ENCODE measurements at places on chromosomes 3 and 15.

- H3K4me1 ChIP-seq: peaks cover 24% of the 10 kb centered on the region
- H3K36me3 ChIP-seq: no peaks in the 10 kb centered on the region
- no peak overlapping the region for H3K4me3 ChIP-seq
- DNase-seq: no peak
- H3K27ac ChIP-seq: no peak overlapping the region
- H3K27me3 ChIP-seq: no peaks in the 10 kb centered on the region
Observed at GRCh38 chr3:69750549-69750948, 11.3 kb downstream of the MITF start.

DNA sequence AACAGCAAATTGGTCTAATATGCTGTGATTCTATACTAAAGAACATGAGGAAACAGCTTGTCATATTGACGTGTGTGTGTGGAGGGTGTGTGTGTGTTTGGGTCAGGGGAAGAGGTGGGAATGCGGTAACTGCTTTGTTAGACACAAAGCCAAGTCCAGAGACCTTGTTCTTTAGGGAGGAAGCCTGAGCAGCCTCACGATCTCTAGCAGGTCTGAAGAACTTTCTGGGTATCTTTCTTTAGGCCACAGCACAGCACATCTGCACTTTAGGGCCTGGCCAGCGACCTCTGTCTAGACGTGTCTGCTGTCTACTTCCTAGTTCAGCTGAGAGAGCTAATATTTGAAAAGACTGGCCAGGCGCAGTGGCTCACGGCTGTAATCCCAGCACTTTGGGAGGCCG lies 220.0 kb upstream of the TPRG1 start:
- H3K36me3 ChIP-seq: no peaks in the 10 kb centered on the region
- H3K27ac ChIP-seq: peak overlapping the region; percentile 61
- DNase-seq: no peak
- H3K4me3 ChIP-seq: no peak overlapping the region
- peaks cover 26% of the 10 kb centered on the region for H3K4me1 ChIP-seq

DNA sequence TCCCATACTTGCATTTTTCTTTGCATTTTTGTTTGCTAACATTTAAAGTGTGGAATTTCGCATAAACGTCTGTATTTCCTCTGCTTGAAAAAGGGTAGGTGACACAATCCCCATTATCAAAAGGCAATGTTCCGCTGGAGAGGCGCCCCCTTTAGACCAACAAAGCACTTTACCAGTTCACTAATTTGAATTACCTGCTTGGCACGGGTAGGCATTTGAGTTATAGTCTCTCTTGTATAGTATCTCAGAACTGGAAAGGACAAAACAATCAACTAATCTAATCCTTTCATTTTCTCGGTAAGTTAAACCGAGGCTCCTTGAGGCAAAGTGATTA lies 775 bp upstream of the CCDC39 start:
- H3K27me3 ChIP-seq: no peaks in the 10 kb centered on the region
- no peak overlapping the region for H3K27ac ChIP-seq
- H3K36me3 ChIP-seq: no peaks in the 10 kb centered on the region
- peaks cover 2% of the 10 kb centered on the region for H3K4me1 ChIP-seq
- DNase-seq: peak; percentile 49

DNA sequence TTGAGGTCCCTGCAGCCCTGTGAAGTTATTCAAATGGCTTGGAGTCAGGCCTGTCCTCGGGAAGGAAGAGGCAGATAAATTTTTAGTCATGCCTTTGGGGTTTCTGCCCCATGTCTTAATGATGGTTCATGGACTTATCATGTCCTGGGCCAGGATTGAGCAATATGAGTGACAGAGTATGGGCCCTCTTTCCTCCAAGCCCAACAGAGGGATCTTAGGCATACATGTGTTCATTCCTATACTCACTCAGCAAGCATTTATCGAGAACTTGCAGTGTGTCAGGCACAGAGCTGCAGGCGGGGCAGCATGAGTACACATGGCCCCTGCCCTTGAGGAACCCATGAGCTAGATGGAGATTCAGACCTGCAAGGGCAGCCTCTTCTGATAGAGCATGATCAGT lies 6.2 kb downstream of the ESYT3 start:
- no peak for DNase-seq
- no peaks in the 10 kb centered on the region for H3K36me3 ChIP-seq
- no peaks in the 10 kb centered on the region for H3K4me1 ChIP-seq
- no peak overlapping the region for H3K4me3 ChIP-seq
- H3K27ac ChIP-seq: no peak overlapping the region

DNA sequence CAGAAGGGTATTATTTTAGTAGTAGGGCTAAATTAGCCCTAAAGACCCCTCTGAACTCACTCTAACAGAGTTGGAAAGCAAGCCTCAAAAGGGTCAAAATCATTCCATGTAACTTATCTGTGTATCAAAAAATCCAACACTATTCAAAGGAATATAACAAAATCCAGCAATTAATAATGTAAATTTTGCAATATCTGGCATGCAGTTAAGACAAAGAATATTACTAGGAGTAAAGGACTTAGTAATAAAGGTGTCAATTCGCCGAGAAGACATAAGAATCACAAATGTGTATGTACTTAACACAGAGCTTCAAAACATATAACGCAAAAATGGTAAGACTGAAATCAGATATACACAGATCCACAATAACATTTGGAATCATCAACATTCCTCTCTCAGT lies 71.2 kb upstream of the PFN2 start:
- no peak for DNase-seq
- no peak overlapping the region for H3K4me3 ChIP-seq
- no peaks in the 10 kb centered on the region for H3K36me3 ChIP-seq

GRCh38 chr15:50431204-50431603 lies 7.0 kb downstream of the USP8 start:
- H3K4me1 ChIP-seq: no peaks in the 10 kb centered on the region
- no peaks in the 10 kb centered on the region for H3K27me3 ChIP-seq
- H3K27ac ChIP-seq: no peak overlapping the region
- H3K36me3 ChIP-seq: no peaks in the 10 kb centered on the region
- H3K4me3 ChIP-seq: no peak overlapping the region
- peak; percentile 5 for DNase-seq

- no peaks in the 10 kb centered on the region for H3K27me3 ChIP-seq
- H3K4me1 ChIP-seq: no peaks in the 10 kb centered on the region
- no peak overlapping the region for H3K27ac ChIP-seq
- peaks cover 2% of the 10 kb centered on the region for H3K36me3 ChIP-seq
- H3K4me3 ChIP-seq: no peak overlapping the region
- no peak for DNase-seq
Observed at GRCh38 chr3:188759336-188760005, 412.3 kb upstream of the TPRG1 start.

- H3K27ac ChIP-seq: peak overlapping the region; percentile 39
- H3K4me1 ChIP-seq: peaks cover 15% of the 10 kb centered on the region
- DNase-seq: peak; percentile 75
- H3K4me3 ChIP-seq: no peak overlapping the region
- peaks cover 4% of the 10 kb centered on the region for H3K36me3 ChIP-seq
Observed at GRCh38 chr15:80777137-80777536, 2.0 kb upstream of the CEMIP start.

GRCh38 chr3:10419637-10420232 lies 85.7 kb downstream of the ATP2B2 start:
- H3K4me3 ChIP-seq: no peak overlapping the region
- peaks cover 8% of the 10 kb centered on the region for H3K27me3 ChIP-seq
- DNase-seq: peak; percentile 22
- no peak overlapping the region for H3K27ac ChIP-seq
- H3K36me3 ChIP-seq: no peaks in the 10 kb centered on the region

DNA sequence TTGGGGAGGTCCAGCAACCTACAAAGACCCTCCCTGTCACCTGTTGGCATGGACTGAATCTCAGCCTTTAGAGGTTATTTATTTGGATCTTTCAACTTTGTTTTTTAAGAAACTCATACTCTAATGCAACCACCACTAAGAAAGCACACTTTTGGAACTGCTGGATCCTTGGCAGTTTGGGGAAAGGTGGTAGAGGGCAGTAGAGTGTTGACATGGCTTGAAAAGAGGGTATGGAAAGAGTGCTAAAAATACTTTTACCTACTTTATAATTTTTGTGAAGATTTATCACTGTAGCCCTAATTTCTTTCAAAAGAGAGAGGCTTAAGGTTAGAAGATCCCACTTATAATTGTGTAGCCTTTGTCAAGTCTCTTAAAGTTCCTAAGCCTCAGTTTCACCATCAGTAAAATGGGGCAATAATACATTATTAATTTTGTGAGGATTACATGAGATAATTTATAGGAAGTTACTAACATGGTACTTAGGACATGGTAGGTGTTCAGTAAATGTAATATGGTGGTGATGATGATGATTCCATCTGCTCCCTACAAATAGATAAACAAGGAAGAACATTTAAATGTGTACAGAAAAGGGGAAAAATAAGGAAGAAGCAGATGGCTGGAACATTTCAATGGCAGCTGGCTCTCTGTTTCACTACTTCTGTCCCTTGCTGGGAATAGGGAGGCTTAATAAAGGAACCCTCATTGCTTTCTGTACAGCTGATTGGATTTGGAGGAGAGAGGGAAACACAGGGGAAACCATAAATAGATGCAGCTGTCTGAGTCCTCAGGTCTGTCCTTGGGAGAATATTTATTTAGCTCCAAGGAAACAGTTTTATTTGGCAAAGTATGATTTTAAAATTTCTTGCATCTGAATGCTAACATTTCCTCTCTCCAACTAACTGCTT lies 208.4 kb upstream of the ADAMTS9 start:
- no peak overlapping the region for H3K27ac ChIP-seq
- no peaks in the 10 kb centered on the region for H3K27me3 ChIP-seq
- no peak overlapping the region for H3K4me3 ChIP-seq
- H3K4me1 ChIP-seq: peaks cover 2% of the 10 kb centered on the region
- no peak for DNase-seq

DNA sequence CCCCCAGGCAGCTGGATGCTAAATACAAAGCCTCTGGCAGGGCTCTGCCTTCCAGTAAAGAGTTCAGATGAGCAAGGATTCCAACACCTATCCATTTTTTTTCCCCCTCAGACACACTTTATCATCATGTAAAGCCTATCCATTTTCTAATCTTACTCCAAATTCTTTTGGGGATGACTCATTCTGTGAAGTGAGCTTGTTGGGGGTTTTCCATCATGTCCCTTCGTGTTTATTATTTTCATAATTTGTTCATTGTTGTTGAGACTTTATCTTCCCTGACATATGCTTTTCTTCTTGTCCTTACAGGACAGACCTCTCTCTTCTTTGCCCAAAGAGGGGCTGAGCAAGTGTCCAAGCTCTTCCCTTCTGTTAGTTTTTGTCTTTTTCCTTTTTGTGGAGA lies 34.7 kb upstream of the SH3BP5 start:
- H3K27ac ChIP-seq: no peak overlapping the region
- no peaks in the 10 kb centered on the region for H3K36me3 ChIP-seq
- H3K4me3 ChIP-seq: no peak overlapping the region
- no peaks in the 10 kb centered on the region for H3K27me3 ChIP-seq
- peak; percentile 55 for DNase-seq
- no peaks in the 10 kb centered on the region for H3K4me1 ChIP-seq

GRCh38 chr3:94967196-94967595 lies 904.3 kb downstream of the NSUN3 start:
- no peaks in the 10 kb centered on the region for H3K27me3 ChIP-seq
- H3K36me3 ChIP-seq: no peaks in the 10 kb centered on the region
- no peak overlapping the region for H3K27ac ChIP-seq
- no peak overlapping the region for H3K4me3 ChIP-seq

GRCh38 chr3:187833799-187834578 lies 88.7 kb upstream of the BCL6 start:
- no peak overlapping the region for H3K4me3 ChIP-seq
- H3K27ac ChIP-seq: no peak overlapping the region
- no peaks in the 10 kb centered on the region for H3K27me3 ChIP-seq
- H3K4me1 ChIP-seq: no peaks in the 10 kb centered on the region
- no peaks in the 10 kb centered on the region for H3K36me3 ChIP-seq
- no peak for DNase-seq

- H3K4me3 ChIP-seq: no peak overlapping the region
- no peaks in the 10 kb centered on the region for H3K27me3 ChIP-seq
- H3K27ac ChIP-seq: no peak overlapping the region
Observed at GRCh38 chr3:519026-519425, 322.5 kb downstream of the CHL1 start.

DNA sequence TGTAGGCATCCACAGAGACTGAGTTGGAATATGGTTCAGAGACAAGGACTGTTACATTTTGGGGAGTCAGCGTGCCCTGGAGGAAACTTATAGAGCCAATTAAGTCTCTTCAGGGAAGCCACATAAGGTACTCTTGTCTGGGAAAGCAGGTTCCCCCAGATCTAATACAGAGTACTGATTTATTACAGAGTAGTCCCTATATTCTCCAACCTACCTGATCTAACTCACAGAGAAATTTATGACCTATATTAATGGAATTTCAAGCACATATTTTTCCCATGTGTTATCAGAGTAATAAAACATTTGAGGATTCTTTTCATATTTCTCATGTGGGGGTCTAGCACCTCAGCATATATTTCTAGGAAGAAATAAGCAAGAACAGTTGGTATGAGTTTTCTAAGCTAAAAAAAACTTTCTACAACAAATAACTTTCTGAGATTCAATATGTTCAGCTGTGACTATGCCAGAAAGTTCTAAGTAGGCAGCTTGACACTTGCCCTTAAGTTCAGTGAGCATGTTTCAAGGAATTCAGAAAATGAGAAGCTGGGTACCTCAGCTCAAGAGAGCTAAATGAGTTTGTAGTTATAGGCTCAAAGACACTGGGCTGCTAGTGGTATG lies 75.3 kb upstream of the COL8A1 start:
- H3K36me3 ChIP-seq: no peaks in the 10 kb centered on the region
- H3K27ac ChIP-seq: peak overlapping the region; percentile 18
- H3K4me1 ChIP-seq: peaks cover 2% of the 10 kb centered on the region
- no peak overlapping the region for H3K4me3 ChIP-seq
- no peaks in the 10 kb centered on the region for H3K27me3 ChIP-seq

DNA sequence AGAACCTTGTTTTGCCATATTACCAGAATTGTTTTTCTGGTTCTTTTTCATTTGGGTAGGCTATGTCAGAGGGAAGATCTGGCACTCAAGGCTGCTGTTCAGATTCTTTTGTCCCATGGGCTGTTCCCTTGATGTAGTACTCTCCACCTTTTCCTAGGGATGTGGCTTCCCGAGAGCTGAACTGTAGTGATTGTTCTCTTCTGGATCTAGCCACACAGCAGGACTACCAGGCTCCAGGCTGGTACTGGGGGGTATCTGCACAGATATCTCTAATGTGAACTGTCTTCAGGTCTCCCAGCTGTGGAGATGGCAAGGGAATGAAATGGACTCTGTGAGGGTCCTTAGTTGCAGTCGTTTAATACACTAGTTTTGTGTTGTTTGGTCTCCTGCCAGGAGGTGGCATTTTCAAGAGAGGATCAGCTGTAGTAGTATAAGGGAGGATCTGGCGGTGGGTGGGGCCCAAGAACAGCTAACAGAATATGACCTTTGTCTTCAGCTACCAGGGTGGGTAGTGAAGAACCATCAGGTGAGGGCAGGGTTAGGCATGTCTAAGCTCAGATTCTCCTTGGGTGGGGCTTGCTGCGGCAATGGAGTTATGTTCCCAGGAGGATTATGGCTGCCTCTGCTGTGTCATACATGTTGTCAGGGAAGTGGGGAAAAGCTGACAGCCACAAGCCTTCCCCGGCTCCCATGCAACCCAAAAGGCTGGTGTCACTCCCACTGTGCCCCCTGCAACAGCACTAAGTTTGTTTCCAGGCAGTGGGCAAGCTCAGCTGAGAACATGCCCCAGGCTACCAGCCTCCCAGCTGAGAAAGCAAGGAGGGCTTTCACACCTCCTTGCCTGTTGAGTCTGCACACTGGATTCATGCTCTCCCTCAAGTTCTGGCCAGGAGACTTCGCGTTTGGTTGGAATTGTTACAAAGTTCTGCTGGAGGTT lies 252.5 kb downstream of the ISL2 start:
- no peaks in the 10 kb centered on the region for H3K36me3 ChIP-seq
- DNase-seq: no peak
- no peak overlapping the region for H3K4me3 ChIP-seq
- no peak overlapping the region for H3K27ac ChIP-seq

All from fibroblast of lung (primary cell).